ENCODE measurements at places on chromosomes 3 and 15.

DNA sequence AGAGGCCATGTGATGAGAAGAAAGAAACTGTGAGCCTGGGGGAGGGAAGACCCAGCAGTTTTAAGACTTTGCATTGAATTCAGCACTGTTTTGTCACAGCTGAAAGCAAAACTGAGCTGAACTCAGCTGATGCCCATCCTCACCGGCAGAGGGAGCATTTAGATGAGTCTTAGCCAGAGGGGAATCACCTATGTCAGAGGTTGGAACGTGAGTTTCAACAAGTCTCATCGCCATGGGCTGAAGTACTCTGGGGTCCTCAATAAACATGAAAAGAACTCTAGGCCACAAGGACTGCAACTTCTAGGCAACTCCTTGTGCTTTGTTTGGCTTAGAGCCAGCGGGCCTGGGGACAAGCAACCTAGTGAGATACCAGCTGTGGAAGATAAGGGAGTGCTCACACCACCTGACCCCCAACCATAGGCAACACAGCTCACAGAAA lies 324.5 kb downstream of the TBL1XR1 start:
- no peak for DNase-seq

GRCh38 chr15:37078566-37078965 lies 21.8 kb downstream of the MEIS2 start:
- DNase-seq, result no peak

- DNase-seq, result no peak
Observed at GRCh38 chr3:18222686-18223085, 202.5 kb downstream of the SATB1 start.

GRCh38 chr3:1717524-1717923 lies 381.1 kb upstream of the CNTN4 start:
- no peak for DNase-seq

- no peak for DNase-seq
Observed at GRCh38 chr3:138172625-138173024, 2.1 kb downstream of the DBR1 start.

- no peak for DNase-seq
Observed at GRCh38 chr15:31360158-31360561, 33.5 kb downstream of the KLF13 start.

GRCh38 chr3:194212161-194212844 lies 76.4 kb downstream of the HES1 start:
- DNase-seq, result no peak

GRCh38 chr3:139954146-139954860 lies 19.3 kb downstream of the CLSTN2 start:
- no peak for DNase-seq

GRCh38 chr15:47334805-47335535 lies 382.3 kb upstream of the SEMA6D start:
- no peak for DNase-seq

DNA sequence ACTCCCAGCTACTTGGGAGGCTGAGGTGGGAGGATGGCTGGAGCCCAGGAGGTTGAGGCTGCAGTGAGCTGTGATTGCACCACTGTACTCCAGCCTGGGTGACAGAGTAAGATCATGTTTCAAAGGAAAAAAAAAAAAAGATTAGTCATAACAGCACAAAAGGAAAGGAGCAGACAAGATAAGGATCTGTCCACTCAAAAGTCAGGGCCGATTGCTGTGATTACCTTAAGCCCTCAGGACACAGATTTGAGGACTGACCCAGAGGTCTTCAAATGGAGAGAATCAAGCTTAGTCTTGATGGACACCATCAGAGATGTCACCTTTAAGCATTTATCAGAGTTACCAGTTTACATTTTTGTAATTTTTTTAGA lies 23.9 kb upstream of the HEG1 start:
- DNase-seq, result no peak

- DNase-seq, result no peak
Observed at GRCh38 chr3:126957776-126958637, 24.9 kb upstream of the PLXNA1 start.

GRCh38 chr3:145219355-145220235 lies 941.4 kb downstream of the PLOD2 start:
- no peak for DNase-seq

DNA sequence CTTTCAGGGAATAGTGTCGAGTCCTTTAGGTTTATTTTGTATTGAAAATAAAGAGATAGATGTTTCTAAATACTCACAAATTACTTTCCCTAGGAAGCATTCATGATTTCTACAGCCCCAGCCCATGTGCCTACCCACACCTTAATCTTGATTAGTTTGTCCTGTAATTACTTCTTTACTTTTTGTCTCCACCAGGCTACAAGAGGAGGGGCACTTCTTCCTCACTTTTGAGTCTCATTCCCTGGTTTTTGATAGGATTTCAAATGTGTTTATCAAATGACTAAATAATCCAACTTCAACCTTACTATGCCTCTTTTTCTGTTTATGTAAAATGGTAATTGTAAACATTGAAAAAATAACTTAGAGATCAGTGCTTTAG lies 1.8 kb downstream of the PXK start:
- no peak for DNase-seq

GRCh38 chr3:71724584-71725270 lies 475 bp downstream of the EIF4E3 start:
- no peak for DNase-seq

GRCh38 chr3:43153216-43154083 lies 47.6 kb upstream of the POMGNT2 start:
- no peak for DNase-seq

DNA sequence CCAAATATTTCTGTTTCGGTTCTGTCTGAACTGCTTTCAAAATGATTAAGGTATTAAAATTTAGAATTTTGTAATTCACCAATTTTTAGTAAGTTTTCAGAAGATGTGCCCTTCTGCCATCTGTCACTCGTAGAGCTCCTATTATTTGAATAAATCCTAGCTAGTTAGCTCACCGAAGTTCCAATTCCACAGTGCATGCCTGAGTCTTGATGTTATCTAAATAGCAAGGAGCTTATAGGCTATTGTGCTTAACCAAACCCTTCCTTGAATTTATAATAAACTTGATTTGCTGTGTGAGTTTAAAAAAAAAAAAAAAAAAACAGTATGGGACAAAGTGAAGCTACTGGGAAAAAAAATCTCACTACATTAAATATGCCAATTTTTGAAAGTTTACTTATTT lies 18.7 kb downstream of the ATP13A3 start:
- DNase-seq, result no peak

GRCh38 chr15:40149339-40149738 lies 11.5 kb upstream of the BUB1B start:
- no peak for DNase-seq

- no peak for DNase-seq
Observed at GRCh38 chr3:158058495-158059130, 47.6 kb downstream of the SHOX2 start.

DNA sequence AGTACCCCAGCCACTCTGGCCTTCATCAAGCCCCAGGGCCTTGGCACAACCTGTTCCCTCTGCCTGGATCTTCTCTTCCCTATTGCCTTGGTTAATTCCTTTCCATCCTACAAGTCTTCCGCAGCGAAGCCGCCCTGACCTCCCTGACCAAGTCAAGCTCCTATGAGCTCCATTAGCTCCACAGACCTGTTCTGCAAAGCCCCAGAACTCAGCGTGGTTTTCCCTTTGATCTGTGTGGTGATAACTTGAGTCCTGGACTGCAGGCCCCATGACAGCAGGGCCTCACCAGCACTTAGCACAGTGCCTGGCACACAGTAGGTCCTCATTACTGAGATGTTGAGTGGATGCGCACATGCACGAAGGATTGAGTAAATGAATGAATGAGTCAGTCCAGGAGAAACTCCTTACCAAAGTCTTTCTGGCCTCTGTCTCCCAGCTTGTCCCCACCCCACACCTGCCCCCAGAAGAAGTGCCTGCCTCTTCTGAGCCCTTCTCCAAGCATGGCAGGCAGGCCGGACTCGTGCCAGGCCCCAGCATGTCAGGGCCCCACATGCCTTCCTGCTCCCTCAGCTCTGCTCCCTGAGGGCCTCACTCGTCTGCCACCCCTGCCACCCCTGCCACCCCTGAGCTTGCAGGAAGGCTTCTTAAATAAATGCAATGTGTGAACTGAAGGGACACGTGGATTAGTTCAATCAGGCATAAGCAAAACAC lies 6.3 kb downstream of the ANPEP start:
- DNase-seq, result no peak

DNA sequence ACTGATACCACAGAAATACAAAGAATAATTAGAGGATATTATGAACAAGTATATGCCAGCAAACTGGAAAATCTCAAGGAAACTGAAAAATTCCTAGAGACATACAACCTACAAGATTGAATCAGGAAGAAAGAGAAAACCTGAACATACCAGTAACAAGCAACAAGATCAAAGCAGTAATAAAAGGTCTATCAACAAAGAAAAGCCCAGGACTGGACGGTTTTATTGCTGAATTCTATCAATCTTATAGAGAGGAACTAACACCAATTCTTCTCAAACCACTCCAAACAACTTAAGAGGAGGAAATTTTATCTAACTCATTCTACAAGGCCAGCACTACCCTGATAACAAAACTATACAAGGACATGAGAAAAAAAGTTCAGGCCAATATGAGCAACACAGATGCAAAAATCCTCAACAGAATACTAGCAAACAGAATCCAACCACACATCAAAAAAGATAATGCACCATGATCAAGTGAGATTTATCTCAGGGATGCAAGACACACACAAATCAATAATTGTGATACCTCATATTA lies 71.1 kb upstream of the IMPG2 start:
- DNase-seq, result no peak

GRCh38 chr15:60384053-60384452 lies 13.7 kb downstream of the ANXA2 start:
- no peak for DNase-seq

- no peak for DNase-seq
Observed at GRCh38 chr3:122014741-122015140, 7.3 kb downstream of the ILDR1 start.

- DNase-seq, result no peak
Observed at GRCh38 chr3:69821133-69821532, 81.9 kb downstream of the MITF start.

DNA sequence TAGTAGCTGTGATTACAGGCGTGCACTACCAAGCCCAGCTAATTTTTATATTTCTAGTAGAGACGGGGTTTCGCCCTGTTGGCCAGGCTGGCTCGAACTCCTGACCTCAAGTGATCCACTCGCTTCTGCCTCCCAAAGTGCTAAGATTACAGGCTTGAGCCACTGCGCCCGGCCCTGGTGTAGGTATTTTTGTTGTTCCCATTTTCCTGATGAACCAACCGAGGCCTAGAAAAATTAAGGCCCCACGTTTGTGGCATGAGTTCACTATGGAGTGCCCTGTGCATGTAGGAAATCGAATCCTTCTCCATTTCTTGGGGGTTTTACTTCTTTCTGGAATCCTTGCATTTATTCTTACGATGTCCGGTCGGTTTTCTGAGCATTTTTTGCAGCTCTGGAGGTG lies 14.3 kb upstream of the TATDN2 start:
- DNase-seq, result no peak

DNA sequence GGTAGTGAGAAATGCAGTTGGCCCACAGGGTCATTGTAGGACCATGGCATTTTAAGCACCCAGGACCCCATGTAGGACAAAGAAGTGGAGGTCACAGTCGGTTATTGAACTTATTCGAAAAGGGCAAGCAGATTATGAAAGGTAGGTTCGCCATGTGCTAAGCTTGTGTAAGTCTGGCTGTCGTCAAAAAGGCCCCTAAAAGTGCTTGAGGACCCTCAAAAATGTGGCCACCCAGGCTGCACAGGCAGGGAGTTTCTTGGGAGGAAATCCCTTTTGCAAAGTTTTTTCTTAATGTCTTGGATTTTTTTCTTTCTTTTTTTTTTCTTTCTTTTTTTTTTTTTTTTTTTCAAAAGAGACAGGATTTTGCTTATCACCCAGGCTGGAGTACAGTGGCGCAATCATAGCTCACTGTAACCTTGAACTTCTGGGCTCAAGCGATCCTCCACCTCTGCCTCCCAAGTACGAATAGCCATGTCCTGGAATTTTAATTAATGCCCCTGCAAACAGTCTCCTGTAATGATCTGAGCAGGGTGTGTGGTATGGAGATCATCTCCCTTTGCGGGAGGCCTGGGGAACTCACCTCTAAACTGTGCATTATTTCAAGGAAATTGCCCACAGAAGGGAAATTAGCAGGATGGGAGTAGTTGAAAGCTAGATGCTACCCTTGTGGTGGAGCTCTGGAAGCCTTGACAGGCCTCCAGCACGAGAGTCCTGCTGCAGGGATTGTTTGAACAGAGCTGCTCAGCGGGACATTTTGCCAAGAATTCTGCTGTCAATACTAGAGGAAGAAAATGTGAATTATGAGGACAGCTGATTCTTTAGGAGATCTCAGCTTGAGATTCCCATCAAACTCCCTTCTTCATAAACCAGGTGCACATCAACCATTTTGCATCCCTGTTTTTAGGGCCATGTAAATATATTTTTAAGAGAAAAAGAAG lies 28.4 kb downstream of the THSD4 start:
- DNase-seq, result no peak

- no peak for DNase-seq
Observed at GRCh38 chr3:4421121-4421520, 45.9 kb downstream of the SUMF1 start.

DNA sequence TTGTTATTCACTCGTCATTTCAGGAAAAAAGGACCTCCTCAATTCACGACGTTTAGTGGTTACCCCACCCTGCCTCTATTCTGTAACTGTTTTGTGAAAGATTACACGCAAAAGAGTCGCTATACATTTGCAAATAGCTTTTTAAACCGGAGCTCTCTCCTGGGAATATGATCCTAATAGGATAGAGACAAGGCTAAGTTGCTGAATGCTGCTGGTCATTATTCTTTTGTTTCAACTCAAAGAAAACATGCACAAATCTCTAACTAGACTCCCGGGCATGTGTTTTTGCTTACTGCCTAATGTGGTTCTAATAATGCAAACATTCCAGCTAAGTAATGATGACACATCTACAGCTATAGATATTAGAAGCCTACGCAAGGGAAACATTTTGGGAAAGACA lies 214.6 kb upstream of the MDFIC2 start:
- no peak for DNase-seq

DNA sequence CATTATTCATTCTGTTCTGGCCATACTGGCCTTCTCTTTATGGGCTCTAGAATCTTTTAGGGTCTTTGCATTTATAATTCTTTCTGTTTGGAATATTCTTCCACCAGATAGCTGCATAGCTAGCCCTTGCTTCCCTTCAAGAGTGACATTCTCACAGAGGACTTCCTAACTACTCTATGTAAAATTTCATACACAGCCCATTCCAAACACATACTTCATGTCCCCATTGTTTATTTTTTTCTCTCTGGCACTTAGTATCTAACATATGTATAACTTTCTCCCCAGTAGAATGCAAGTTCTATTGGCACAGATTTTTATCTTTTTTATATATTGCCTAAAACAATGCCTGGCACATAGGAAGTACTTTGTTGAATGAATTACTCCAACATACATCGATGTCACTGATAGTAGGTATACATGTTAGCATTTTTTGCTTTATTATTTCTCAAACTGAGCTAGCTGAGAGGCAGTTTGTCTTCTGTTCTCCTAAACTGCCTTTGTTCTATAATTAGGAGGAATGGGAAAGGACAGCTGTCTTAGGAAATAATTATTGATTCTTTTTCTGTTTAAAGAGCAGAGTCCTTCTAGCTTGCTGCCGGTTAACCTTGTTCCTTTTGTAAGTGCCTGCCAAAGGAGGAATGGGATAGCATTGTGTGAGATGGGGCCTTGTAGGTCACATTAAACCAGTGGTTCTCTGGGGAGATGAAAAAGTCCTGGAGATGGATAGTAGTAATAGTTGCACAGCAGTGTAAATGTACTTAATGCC lies 7.9 kb downstream of the FAM162A start:
- no peak for DNase-seq

GRCh38 chr15:62453375-62453774 lies 288.3 kb upstream of the C2CD4B start:
- no peak for DNase-seq
